ENCODE measurements at places on chromosomes 2 and 18.

DNA sequence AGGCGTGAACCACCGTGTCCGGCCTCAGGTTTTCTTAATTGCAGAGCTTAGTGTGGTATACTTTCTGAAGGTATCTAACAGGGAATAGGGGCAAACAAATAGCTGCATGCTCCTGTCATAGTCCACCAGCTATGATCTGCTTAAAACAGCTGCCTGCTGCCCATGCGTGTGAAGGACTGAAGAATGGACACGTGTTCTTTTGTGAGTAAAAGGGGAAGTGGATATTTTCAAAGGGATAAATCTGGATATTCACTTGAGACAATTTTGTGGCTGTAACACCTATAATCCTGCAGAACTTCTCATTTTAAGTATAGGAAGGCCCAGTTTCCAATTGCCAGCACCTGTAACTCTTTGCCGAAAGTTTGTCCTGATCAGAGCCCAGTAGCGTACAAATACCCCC is 44.7 kb downstream of the TRPM8 start:
- no peak for DNase-seq

DNA sequence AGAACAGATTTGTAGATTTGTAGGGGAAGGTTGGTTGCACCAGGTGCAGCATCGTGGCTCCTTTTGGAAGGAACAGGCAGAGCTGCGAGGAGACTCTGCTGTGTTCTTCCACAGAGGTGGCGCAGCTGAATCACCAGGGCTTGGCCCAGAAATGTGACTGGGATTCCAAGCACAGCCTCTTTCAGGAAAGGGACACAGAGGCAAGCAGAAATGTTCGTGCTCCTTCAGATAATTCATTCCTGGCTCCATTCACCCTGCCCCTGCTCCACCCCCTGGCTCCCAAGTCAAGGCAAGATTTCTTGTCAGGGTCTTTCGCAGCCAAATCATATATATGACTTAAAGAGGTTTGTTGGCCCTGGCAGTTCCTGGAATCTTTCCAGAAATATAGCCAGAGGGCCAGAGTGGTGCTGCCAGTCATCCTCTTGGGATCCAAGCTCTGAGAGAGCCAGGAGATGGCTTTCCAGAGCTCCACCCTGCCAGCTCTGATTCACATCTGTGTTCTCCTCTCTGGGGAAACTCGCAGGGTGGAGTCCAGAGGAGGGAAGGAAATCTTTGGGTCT is 203.9 kb upstream of the TANK start:
- no peak for DNase-seq

GRCh38 chr2:198100346-198100745 is 296.0 kb downstream of the PLCL1 start:
- no peak for DNase-seq

DNA sequence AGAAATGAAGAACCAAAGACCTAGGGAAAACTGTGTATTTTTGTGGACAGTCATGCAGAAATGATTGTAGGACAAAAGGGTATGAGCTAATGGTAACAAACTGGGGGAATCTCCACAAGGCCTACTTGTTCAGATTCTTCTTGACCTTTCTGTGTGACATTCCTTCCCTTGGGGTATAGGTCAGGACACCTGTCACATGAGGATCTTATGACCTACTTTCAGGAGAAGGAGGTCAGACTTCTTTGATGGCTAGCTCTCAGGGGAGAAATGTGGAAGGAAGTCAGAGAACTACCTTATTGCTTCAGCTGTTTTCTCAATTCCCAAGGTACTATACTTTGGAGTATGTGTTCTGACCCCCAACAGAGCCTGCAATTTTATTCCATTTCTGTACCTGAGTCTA is 40.7 kb upstream of the TANK start:
- no peak for DNase-seq

- no peak for DNase-seq
Observed at GRCh38 chr18:23853448-23854195, 160.9 kb upstream of the TTC39C start.

DNA sequence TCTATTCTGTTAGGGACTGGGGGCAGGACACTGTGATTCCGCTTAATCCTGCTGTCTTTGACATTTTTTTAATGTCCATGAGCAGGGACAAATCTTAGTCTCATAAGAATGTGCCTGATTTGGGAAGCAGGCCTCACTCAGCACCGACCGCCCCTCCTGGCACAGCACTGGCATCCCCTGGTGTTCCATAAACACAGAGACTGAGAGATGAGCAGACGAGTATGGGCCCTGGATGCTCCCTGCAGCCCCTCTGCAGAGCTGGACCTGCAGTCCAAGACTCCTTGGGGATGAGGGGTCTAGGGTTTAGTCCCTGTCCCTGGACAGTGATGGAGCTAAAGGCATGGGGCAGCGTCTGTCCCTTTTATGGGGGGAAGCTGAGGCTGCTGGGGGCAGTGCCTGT is 81.6 kb downstream of the NDUFA10 start:
- no peak for DNase-seq

GRCh38 chr2:235390108-235390815 is 103.6 kb upstream of the AGAP1 start:
- no peak for DNase-seq

GRCh38 chr18:75592527-75592926 is 165.0 kb upstream of the SMIM21 start:
- DNase-seq = no peak

DNA sequence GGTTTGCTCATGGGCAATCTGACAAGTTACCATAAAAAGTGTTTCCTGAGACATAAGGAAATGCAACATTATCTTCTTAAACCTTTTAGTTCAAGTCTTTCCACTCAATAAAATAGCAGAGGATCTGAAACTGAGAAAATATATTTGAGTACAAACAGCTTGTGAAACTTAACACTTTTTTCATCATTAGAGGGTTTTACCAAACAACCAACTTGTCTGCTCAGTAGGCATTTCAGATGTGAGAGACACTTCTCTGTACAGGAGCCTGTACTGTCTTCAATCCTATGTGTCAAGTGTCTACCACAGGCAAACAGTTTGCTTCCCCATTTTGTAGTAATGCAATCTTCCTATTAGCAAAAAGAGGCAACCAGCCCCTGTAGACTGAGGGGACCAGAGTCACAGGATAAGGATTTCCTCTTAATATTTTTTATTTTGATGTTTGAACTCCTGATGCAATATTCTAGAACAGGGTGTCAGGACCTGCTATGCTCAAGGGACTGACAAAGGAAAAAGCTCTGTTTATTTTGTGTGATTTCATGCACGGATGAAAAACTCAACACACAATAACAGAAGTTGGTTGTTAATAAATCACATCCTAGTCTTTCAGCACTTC is 159.1 kb upstream of the LHCGR start:
- DNase-seq = no peak

DNA sequence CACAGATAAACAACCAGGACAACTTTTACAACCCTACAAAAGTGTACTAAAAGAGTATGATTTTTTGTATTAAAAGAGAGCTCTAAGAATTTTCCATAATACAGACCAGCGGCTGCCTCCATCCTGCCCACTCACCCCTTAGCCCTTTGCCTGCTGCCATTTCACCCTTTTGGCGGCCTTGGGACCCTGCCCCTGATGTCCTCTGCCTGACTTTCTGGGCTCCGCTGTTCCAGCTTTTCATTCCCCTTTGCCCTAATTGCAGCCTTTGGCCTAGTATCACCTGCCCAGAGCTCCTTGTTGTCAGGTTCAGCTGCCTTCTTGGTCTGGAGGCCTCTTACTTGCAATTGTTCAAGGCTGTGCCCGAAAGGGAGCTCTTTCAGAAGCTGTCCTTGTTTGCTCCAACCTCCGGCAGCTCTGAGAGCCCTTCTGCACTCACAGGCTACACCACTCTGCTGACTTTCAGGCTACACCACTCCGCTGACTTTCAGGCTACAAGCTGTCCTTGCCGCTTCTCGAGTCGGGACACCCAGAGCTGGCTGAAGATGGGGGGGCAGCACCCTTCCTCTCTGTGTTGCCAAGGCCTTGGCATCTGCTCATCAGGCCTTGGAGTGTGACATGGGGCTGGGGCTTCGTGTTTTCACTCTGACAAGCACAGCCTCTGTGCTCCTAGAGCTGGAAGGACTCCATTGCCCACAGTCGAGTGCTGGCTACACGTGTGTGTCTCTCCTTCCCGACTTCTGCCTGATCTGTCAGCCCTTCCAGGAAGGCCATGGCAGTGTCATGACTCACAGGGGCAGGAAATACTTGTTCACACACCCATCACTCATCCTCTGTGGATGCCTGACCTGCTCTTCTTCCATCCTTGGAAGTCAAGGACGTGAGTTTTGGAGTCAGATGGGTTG is 43.1 kb upstream of the HDAC4 start:
- no peak for DNase-seq

- DNase-seq = no peak
Observed at GRCh38 chr2:151979694-151980093, 119.2 kb downstream of the CACNB4 start.

DNA sequence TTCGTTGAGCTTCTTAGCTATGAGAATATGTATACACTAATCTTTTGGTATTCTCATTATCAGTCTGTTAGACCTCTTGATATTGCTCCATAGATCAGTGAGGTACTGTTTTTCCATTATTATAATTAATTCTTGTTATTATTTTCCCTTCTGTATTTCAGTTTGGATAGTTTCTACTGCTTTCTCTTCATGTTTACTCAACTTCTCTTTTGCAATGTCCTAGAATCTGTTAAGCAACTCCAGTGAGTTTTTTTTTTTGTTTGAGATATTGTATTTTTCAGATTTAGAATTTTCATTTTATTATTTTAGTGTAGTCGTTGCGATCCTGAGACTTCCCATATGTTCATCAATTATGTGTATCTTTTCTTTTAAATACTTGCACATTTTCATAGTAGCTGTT is 260.8 kb downstream of the SETBP1 start:
- no peak for DNase-seq

DNA sequence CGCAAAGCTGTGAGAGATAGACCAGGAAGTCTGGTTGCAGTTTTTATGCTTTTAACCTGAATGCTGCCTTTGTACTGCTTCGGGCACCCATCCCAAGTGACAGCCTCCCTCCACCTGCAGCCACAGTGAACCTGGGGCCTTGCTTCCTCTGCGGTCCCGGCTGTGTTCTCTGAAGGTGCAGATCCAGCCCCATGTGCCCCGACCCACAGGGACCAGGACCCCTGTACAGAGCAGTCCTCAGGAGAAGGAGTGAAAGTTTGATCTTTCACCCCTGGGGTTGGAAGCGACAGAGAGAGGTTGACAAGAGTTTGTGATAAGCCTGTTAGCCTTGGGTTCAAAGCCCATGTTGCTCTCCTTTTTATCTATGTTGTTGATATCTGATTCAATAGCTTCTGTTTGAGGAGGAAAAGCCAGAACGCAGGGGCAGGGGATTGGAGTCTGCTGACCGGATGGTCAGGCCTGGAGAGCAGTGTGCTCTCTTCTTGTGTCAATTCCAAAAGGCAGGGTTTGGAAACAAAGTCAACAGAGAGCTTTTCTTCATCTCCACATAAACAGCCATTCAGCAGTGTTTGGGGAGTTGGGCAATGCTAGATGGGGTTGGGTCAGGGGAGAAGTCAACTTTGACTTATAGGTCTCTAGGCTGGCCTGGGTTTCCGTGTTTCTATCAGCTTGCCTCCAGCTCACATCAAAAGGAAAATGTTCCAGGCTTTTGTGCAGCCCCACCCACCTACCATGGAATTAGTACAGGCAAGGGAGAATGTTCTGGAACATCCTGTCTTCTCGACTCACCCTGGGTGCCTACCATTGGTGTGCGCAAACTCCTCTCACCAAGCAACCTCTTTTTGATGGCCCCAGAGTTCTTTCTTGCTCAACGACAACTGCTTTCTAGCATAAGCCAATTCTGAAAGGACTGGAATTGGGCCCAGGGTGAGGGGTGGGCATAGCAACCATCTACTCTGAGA is 214.9 kb downstream of the ALPK2 start:
- DNase-seq = no peak

Data from fibroblast of skin of left quadriceps (primary cell).